Activated naive CD4-positive, alpha-beta T cell (primary cell): ENCODE measurements at places on chromosomes 2 and 18.

DNA sequence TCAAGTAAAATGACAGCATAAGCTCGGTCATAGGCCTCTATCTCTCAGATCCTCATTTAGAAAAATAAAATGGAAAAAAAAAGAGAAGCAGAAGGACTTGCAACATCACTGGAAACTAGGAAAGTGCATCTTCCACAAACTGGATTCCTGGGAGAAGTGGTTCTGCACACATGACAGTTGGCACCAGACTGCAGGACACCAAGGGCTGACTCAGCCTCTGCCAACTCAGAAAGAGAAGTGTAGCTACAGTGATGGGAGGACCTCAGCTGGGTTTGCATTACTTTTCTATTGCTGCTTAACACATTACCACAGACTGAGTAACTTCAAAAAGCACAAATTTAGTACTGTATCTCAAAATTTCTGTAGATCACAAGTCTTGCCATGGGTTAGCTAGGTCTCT is 409.5 kb upstream of the GCFC2 start:
- DNase-seq, result no peak

DNA sequence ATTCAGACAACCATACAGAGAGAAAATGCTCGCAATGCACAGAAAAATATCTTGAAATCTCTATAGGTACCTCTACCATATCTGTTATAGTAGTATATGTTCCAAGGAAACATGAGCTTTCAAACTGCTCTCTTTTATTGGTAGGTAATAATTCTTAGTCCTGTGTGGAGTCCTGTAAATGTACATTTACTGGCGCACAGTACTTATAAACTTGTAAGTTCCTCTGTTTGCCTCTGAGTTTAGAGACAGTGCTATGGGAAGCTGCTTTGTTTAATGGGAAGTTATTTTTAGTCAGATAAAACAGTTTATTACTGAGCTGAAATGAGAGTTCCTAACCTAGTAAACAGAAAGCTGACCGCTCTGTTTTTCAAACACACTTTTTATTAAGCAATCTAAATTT is 52.7 kb downstream of the CCDC93 start:
- no peak for DNase-seq

DNA sequence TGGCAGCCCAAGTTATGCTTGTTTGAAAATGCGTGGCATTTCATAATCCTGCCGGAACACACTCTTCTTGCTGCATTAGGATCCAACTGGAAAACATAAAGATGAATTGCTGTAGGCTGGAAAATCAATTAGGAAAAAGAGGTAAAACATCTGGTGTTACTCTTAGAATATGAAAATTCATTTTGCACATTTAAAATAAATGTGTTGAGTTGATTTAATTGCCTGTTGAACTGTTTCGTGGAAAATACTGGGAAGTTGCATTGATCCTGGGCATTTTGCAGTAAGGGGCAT is 4.1 kb downstream of the RHOB start:
- DNase-seq, result no peak

DNA sequence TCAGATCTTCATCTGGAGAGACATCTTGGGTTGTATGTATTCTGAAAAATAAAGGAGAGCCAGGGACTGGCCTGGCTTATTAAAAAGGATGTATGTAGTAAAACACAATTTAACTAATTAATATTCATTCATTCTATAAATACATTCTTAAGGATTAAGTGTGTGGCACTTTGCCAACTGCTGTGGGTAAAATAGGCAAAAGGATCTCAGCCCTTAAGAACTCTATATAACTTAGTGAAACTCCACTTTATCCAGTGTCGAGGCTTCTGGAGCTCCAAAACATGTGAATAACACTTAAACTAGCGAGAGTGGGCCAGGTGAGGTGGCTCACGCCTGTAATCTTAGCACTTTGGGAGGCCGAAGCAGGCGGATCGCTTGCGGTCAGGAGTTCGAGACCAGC is 7.7 kb upstream of the STK39 start:
- DNase-seq, result no peak

DNA sequence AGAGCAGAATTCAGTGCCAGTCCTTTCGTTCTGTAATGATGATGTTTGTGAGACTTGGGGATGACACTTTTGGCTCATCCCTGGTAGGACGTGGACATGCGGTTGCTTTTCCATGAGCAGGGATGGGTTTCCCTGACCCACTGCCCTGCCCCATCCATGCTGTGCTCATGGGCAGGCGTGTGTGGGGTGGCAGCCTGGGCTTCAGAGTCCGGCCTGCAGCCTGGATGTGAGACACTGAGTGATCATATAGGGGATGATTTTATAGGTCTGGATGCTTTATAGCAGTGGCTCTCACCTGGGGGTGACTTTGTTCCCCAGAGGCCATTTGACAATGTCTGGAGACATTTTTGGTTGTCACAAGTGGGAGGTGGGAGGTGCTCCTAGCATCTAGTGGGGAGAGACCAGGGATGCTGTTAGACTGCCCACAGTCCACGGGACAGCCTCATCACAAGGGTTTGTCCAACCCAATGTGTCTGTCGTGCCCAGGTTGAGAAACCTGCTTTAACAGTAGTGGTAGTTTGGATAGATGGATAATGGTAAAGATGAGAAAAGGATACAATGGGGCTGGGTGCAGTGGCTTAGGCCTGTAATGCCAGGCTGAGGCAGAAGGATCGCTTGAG is 38.9 kb downstream of the LDLRAD4 start:
- DNase-seq, result no peak

- no peak for DNase-seq
Measured at GRCh38 chr2:53813151-53813550, 26.3 kb downstream of the ERLEC1 start.

DNA sequence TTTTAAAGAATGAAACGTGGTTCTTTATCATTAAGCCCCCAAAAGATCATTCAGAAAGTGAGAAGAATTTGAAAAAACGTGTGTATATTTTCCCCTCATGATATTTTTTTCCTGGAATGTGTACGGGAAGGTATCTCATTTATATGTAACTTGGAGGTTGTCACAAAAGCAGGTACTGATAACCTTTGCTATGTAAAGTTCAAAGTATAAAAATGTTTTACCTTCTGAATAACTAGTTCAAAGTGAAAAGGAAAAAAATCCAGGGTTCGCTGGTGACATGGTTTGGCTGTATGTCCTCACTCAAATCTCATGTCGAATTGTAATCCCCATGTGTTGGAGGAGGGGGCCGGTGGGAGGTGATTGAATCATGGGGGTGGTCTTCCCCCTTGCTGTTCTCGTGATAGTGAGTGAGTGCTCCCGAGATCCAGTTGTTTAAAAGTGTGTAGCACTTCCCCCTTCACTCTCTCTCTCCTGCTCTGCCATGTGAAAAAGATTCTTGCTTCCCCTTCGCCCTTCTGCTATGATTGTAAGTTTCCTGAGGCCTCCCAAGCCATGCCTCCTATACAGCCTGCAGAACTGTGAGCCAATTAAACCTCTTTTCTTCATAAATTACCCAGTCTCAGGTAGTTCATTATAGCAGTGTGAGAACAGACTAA is 144.2 kb downstream of the DCDC2C start:
- no peak for DNase-seq

DNA sequence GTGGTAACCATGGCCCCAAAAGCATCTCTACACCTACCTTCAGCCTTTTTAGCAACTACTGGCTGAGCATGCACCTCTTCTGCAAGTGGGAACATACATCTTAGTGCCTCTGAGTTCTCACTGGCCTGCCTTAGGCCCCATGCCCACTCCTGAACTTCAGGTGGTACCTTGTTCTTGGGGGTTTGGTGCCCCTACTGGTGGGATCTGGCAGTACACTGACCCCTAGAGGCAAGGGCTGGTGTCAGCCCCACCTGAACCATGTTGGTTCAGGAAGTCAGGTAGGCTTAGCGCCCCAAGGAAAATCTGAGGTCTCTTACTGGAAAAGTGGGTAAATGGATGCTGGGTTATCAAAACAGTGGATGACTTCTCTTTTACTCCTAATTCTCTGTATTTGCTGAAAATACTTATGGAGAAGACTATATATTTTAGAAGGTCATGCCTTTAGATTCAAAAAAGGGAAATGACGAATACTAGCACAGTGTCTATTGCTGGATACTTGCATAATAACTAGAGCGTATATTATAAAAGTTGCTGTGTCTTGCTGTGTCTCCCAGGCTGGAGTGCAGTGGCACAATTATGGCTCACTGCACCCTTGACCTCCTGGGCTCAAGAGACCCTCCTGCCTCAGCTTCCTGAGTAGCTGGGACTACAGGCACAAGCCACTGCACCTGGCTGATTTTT is 84.6 kb downstream of the RAB31 start:
- no peak for DNase-seq

- no peak for DNase-seq
Measured at GRCh38 chr2:88054782-88055370, 707 bp downstream of the KRCC1 start.

GRCh38 chr2:239531456-239532241 is 130.8 kb upstream of the HDAC4 start:
- DNase-seq, result no peak

DNA sequence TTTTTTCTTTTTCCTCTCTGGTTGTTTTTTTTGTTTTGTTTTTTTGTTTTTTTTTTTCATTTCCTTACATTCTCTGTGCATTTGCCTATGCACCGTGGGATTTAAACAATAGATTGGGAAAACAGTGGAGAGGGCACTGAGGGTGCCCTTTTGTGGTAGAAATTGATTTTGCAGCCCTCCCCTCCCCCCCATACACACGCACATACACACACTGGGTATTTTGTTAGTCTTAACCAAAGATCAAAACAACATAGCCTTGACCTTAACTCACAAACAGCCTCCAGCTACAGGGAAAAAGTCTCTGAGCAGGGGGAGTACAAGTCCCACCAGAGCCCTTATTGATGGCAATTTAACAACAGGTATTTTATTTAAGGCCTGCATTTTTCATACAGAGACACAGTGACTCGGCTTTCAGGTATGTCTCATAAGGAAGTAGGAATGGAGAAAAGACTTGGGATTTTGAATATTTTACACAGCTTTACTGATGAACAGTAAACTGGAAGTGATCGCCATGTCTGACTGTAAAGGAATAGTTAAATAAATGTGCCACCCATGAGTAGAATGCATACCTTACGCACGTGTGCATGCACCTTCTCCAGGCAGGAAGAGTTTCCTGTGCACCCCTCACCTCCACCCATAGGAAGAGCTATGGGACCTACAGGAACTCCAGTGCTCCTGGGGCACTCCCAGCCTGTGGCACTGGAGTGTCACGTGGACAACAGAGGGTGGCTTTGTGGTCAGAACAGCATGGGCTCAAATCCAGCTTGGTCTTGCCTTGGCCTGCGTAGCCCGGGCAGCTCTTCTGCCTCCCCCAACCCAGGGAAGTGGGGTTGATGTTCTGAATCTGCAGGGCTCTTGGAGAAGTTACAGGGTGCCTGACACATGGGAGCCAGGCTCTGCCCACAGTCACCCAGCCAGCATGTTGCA is 266.4 kb downstream of the ANAPC1 start:
- DNase-seq, result no peak

DNA sequence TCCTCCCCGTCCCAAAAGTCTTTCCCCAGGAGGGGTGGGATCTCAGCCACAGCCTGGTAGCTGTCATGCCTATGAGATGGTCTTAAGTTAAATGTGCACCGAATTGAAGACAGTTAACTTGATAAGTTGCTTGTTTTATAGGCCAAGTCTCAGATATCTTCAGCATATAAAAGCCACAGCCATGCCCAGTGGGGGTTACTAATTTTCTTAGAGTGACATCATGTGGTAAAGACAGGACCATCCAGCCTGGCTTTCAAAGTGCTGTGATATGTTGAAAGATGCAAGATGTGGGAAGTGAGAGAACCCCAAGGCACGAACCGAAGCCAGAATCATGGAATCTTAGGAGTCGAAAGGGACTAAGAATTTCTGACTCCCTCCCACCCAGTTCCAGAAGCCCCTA is 42.1 kb upstream of the FAM124B start:
- no peak for DNase-seq

- DNase-seq, result no peak
Measured at GRCh38 chr18:35174093-35174731, 66.6 kb upstream of the ZNF397 start.

- DNase-seq, result peak; percentile 35
Measured at GRCh38 chr2:28586867-28587266, 91.0 kb downstream of the PLB1 start.

GRCh38 chr2:166256896-166257295 is 118.8 kb downstream of the SCN9A start:
- no peak for DNase-seq

GRCh38 chr2:26556309-26557243 is 78.7 kb upstream of the OTOF start:
- DNase-seq, result no peak

DNA sequence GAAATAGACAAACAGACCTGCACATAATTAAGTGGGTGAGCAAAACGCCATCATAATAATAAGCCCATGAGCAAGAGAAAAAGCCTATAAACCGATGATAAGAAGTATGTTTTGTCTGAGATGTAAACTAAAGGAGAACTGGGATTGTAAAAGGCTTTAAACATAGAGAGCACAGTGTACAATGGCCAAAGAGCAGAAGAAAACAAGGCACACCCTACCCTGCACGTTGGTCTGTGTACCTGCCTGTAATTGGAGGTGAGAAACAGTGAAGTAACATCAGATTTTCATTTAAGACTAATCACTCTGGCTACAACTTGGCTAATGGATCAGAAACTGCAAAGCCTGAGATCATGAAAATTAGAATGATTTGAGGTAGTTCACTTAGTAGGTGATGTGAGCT is 1094.7 kb upstream of the GYPC start:
- DNase-seq, result no peak

DNA sequence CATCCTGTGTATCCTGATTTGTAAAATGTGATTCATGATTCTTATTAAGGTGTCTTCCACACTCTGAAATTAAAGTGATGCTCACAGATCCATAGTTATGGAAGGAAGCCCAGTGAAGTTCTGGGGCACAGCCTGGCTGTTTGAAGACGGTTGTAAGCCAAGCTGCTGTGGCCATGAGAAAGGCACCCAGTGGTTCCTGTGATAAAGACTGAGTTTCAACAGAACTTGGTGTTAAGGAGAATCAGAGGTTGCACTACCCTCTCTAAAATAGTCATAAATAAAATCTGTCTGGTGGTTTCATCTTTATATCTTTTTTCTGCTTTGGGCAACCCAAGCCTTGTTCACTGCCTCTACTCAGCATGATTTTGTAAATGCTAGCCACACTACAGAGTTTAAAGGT is 32.2 kb upstream of the SPOPL start:
- DNase-seq, result no peak

- peak; percentile 60 for DNase-seq
Measured at GRCh38 chr2:70789304-70790135, 923 bp downstream of the FIGLA start.

GRCh38 chr2:239222706-239223309 is 178.0 kb downstream of the HDAC4 start:
- DNase-seq, result no peak

GRCh38 chr18:26978812-26979341 is 113.4 kb upstream of the AQP4 start:
- no peak for DNase-seq
